ENCODE measurements at places on chromosomes 5 and 9.

DNA sequence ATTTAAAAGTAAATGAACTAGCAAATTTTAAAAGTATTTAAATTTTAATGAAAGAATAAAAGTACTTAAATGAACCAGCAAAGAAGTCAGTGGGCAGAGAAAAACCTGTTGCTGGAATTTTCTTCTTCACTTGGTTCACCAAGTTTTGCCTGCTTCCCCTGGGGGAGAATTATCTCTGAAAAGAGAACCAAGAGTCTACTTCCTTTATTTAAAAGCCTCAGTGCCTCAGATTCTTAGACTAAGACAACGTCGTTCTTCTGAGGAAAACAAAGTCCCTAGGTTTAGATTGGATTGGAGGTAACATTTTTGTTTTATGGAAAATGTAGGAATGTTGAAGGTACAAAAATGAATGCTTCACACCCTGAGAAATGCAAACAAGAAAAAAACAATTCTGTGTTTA, 7.4 kb upstream of the KLF4 start:
- DNase-seq = no peak

DNA sequence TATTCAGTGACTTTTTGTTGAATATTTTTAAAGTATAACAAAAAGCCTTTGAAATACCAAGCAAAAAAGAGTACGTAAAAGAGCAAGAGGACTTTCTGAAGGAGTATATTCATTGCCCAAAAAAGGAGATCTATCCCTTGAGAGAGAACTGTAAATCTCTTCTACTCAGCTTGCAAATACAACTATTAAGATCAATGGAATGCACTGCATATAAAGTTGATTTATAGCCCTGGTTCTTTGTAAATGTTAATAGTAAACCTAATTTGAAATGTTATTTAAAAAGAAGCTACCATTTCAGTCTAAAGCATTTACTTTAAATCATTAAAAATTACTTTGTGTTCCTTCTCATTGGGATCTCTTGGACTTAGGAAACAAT, 168.1 kb downstream of the PDE4D start:
- no peak for DNase-seq

DNA sequence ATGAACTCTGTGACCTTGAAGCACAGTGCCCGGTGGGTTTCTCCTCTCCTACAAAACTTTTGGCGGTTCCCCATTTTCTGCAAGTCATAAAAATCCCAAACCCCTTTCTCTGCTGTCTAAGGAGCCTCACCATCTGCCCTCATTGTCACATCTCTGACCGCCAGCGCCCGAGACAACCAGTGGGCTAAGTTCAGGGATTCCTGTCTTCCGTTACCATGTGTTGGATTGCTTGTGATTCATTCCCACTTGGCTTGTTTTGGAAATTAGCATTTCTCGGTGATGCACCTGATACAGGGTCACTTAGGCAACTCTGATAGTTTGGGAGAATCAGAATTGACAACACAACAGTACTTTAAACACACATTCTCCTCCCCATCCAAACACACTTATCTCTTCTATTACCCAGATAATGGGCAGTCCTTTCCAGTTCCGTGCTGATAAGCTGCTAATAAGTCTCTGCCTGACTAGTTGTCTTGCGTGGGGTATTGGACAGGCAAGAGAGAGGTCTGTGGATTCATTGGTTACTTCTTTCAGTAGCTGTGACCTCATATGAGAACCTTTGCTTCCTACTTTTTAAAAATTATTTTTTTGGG, 70.0 kb upstream of the KLF4 start:
- no peak for DNase-seq

GRCh38 chr9:114016629-114017423, 61.3 kb downstream of the AMBP start:
- DNase-seq = no peak

DNA sequence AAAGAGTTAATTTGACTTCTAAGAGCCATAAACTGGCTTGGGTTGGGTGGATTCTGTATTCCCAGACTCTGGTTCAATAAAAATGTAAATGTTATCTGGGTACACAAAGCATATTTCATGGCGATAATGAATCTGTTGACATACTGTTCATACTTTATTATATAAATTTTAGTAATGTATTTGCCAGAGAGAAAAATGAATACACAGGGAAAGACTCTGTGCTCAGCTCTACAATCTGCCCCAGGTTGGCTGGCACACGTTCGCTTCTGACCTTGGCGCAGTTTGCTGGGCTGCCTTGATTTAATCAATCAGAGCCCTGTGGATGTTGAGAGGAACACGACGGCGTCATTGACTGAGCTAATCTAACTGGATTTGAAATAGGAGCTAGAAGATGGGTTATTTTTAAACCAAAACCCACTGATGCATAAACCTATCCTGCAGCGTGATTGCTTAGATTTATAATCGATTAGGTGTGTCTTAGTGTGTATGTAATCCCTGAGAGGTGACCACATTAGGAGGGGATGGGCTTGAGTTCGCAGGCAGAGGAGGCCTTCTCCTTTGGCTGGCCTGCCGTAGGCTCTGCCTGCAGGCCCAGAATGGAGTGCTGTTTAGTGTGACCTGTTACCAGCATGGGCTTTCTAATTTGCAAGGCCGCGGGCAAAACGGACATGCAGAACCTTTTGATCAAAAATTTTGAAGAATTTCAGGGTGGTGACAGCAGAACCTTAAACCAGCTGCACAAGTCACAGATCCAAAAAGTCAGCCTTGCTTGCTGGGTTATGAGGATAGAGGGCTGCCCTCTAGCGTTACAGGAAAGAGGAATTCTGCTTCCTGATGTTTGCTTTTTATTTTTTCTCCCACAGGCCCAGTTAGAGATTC, 3.9 kb upstream of the ADCY2 start:
- no peak for DNase-seq

- DNase-seq = no peak
Measured at GRCh38 chr5:173913686-173914321, 25.7 kb downstream of the CPEB4 start.

DNA sequence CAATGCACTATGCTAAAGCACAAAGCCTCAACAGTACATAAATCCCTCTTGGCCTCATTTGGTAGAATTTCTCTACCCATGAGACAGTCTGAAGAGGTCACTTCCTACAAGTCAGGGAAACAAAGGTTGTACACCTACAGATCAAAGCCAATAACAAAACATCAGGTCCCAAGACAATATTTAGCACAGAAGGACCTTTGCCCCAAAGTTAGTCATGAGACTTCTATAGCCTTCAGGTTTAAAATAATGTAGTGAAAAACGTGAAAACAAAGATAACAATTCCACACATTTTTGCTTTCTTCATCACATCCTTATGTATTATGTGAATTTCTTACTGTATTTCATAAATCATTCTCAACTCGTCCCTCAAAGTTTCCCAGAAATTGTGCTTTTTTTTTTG, 15.8 kb downstream of the AFF4 start:
- no peak for DNase-seq

DNA sequence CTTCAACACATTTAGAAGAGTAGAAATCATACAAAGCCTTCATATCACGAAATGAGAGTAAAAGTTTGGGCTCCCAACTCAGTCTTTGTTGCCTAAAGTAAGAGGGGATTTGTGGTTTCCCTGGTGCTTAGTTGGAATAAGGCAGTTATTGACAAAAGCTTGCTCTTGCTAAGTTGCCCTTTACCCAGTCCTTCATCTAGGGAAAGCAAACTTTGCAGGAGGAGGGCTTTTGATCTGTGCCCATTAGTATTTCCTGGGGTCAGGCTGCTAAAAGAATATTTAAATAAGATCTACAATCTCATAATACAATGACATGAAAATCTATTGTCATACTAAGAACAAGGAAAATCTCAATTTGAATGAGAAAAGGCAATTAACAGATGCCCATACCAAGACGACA, 84.1 kb upstream of the ACO1 start:
- no peak for DNase-seq

DNA sequence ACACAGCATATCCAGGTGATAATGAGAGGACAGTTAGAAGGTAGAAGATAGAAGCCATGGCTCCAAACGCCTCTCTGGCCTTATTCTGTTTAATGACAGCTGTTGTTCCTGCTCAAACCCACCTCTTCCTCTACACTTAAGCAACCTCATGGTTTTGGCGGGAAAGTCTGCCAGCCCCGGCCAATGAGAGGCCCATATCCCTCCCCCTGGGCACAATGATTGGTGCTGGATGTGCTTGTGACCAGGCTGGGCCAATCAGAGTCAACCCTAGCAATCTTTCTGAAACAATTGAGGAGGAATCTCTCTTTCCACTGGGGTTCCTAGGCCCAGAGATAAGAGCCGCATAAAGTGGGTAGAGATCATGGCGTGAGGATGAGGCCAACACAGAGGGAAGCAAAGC, 4.8 kb upstream of the GFI1B start:
- no peak for DNase-seq

- DNase-seq = no peak
Measured at GRCh38 chr5:107431536-107431935, 239.2 kb downstream of the EFNA5 start.

- DNase-seq = no peak
Measured at GRCh38 chr5:127012916-127013315, 17.4 kb downstream of the MARCHF3 start.

- no peak for DNase-seq
Measured at GRCh38 chr9:87433853-87434252, 63.8 kb upstream of the DAPK1 start.

- DNase-seq = no peak
Measured at GRCh38 chr5:15737871-15738664, 238.1 kb downstream of the FBXL7 start.

- no peak for DNase-seq
Measured at GRCh38 chr5:58890265-58890664, 307.4 kb downstream of the RAB3C start.

GRCh38 chr5:126723643-126724042, 53.3 kb upstream of the LMNB1 start:
- no peak for DNase-seq

DNA sequence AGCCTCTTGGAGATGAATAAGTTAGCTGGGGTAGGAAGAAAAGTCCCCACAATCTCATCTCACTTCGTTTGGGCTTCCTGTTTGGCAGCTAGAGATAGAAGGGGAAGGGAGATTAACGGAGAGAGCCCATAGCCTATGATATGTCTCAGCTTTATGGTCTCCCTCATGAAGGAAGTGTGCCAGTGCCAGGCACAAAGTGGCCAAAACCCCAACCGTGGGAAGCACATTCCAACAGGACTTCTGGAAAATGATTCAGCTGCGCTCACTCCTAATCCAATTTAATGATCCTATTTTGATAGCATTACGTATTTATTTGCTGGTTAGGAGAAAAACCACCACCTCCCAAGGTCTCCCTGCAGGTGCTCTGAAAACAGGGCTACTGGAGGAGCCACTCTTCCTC, 303.1 kb upstream of the CLINT1 start:
- DNase-seq = no peak
